ENCODE measurements at places on chromosomes 11 and 22. TPM values are rescaled to one million over a fixed set of nuclear protein-coding genes. Genes with fewer than 3 reads are reported as not detected.

DNA sequence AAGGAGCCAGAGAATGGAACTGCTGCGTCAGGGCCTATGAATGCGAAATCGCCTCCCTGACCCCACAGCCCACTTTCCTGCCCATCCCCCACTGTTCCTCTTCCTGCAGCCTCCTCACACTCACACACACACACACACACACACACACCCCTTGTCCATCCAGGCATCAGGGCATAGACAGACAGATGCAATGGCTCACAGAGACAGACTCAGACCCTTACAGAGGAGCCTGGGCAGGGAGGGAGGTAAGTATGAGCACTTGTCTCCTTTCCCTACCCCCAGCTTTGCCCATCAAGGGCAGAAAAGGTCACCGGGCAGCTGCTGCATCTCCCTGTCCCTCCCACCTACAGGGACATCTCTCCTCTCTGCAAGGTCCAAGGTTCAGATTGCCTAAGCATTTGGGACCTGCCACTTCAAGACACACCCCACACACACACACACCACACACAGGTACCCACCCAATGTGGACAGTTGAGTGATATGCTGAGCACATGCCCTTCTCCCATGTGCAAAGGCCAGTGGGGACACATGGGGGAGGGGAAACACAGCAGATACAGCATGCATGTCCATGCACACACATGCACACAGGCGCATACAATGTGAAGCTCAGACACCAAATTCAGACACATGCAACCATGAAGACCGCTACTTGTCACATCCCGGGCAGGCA, 2.0 kb upstream of the NRXN2 start:
- H3K4me1 ChIP-seq = peaks cover 15% of the 10 kb centered on the region
- peaks cover 21% of the 10 kb centered on the region for H3K36me3 ChIP-seq
- peaks cover 20% of the 10 kb centered on the region for H3K27me3 ChIP-seq
- H3K4me3 ChIP-seq = peak overlapping the region; percentile 20

DNA sequence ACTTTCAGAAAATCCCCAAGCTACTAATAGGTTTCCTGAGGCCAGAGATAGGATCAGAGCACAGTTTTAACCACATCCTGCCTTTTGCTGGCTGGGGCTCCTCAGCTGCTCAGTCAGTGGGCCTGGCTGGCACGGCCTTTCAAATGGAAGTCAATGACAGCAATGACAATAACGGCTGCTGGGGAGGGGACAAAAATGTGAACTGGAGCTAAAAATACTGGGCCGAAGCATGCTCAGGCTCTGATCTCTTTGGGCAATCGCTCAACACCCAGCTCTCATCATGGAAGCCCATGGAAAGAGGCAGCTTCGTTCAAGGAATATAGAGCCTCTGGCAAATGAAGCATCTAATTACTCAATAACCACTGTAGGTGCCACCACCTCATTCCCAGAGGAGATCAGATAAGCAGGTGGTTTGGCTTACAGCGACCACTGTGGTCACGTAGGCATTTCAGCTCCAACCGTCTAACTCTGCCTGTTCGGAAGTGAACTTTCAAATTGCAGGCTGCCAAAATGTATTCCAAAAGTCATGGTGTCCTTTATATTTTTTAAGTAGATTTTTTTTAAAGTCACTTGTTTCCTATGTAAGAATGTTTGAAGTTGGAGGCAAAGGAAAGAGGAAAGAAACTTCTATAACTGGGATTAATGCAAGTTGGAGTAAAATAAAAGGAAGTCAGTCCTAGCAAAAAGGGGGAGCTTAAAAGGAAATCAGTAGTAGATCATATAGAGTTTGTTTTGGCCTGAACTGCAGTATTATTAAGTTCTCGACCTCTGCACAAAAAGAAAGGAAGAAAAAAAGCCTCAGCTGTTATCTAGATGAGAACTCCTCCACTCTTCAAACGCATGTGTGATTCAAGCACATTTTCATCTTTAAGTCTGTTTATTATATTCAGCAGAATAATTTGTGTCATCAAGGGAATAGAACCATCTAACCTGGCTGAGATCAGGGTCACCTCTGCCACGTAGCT, 14.1 kb downstream of the WT1 start:
- peak; percentile 55 for DNase-seq
- no peak overlapping the region for H3K4me3 ChIP-seq
- H3K36me3 ChIP-seq = no peaks in the 10 kb centered on the region
- H3K27me3 ChIP-seq = peaks cover 57% of the 10 kb centered on the region
- peaks cover 17% of the 10 kb centered on the region for H3K4me1 ChIP-seq

DNA sequence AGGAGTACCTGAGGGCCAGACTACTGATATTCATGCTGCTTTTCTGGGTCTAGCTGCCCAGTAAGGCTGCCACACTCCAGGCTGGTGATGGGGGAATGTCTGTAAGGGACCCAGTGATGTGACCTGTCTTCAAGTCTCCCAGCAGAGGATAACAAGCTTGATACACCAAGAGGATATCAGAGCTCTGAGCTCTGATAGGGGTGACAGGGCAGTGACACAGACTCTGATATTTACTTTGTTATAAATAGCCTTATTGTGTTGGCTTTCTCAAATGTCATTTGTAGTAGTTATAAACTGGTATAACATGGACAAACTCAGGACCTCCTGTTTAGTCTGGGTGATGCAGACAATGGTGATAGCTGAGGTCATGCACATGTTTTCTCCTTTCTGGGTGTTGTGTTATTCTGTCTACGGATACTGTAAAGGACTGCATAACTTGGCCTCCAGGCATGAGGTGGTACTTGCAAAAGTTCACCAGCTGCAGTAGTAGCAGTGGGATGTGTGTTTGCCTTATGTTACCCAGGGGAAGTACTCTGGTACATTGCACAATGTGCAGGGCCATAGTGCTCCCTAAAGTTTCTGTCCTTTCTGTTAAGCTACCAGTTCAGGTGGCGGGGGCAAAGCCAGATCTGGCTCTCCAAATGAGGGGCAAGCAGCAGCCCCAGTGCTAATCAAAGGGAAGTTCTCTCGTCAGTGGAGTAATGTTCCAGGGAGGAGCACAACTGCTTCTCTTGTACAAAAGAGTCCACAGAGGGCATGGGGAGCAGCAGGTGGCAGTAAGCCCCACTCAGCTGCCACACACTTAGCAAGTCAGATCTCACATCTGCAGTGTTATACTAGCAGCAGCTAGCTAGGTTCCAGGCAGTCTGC, 812.2 kb downstream of the JRKL start:
- H3K4me1 ChIP-seq = no peaks in the 10 kb centered on the region
- H3K4me3 ChIP-seq = no peak overlapping the region
- H3K27ac ChIP-seq = no peak overlapping the region

GRCh38 chr11:33021937-33022336, 6.3 kb downstream of the DEPDC7 start:
- H3K36me3 ChIP-seq = no peaks in the 10 kb centered on the region
- peaks cover 4% of the 10 kb centered on the region for H3K4me1 ChIP-seq
- no peak for DNase-seq

DNA sequence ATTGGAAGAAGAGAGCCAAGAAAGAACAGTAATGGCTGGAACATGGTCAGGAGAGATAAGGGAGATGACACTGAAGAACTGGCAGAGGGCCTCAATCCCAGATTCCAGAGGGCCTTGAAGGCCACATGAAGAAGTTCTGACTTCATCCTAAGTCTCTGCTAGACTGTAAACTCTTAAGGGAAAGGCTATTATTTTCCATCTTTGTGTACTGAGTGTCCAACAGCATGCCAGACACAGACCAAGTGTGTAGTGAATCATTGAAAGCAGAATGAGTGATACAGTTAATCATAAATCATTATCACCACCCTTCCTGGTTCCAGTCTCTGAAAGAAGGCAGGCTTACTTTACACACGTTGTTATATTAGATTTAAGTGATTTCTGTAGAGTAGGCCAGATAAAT, 185.3 kb upstream of the C11orf87 start:
- no peak overlapping the region for H3K4me3 ChIP-seq
- H3K36me3 ChIP-seq = no peaks in the 10 kb centered on the region
- no peak overlapping the region for H3K27ac ChIP-seq
- no peaks in the 10 kb centered on the region for H3K4me1 ChIP-seq

DNA sequence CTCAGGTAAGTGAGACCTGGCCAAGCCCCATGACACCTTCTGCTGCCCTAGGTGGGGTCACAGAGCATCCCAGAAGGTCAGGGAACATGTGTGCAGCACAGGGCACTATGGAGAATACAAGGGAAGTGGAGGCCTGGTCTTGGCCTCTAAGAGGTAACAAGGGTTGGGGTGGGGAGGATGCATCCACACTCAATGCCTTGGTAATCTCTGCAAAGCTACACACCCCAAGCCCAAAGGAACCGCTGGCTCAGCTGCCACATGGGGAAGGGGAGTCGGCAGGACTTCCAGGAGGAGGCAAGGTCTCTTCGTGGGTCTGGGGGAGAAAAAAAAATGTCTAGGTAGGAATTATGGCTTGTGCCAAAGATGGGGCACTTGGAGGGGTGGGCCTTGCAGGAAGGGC, 17.3 kb downstream of the CD5 start:
- no peaks in the 10 kb centered on the region for H3K27me3 ChIP-seq
- H3K36me3 ChIP-seq = peaks cover 90% of the 10 kb centered on the region
- H3K4me1 ChIP-seq = peaks cover 76% of the 10 kb centered on the region

GRCh38 chr22:26648011-26648497, 9.3 kb upstream of the MIAT start:
- peak; percentile 60 for DNase-seq
- H3K27me3 ChIP-seq = peaks cover 9% of the 10 kb centered on the region
- no peaks in the 10 kb centered on the region for H3K36me3 ChIP-seq
- H3K4me1 ChIP-seq = peaks cover 76% of the 10 kb centered on the region

- H3K27ac ChIP-seq = no peak overlapping the region
- no peak for DNase-seq
- H3K36me3 ChIP-seq = no peaks in the 10 kb centered on the region
- no peaks in the 10 kb centered on the region for H3K4me1 ChIP-seq
- no peak overlapping the region for H3K4me3 ChIP-seq
Observed at GRCh38 chr11:19329970-19330369, 89.2 kb upstream of the E2F8 start.

DNA sequence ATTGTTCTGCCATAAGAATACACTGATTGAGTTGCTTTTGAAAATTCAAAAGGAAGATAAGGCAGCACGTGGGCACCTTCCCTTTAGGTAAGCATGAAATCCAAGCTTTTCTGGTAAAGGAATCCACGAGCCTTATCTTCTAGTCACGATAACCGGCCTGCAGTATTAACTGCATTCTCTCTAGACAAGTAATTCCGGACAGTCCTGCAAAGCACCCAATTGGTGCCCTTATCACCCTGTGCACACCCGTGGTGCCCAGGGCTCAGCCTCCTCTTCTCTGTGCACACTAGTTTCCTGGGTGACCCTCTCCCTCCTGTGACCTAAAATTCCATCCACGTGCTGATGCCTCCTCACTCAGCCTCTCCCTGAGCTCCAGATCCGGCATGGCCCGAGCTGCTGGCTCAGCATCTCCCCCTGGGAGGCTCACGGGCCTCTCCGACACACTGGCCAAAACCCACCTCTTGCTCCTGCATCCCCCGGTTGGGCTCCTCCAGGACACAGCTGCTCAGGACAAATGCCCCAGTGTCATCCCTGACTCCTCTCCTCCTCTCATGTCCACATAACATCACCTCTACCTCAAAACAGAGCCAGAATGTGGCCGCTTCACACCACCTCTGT, 63.7 kb downstream of the PACSIN2 start:
- no peak for DNase-seq
- H3K27me3 ChIP-seq = no peaks in the 10 kb centered on the region
- H3K27ac ChIP-seq = no peak overlapping the region
- no peak overlapping the region for H3K4me3 ChIP-seq

DNA sequence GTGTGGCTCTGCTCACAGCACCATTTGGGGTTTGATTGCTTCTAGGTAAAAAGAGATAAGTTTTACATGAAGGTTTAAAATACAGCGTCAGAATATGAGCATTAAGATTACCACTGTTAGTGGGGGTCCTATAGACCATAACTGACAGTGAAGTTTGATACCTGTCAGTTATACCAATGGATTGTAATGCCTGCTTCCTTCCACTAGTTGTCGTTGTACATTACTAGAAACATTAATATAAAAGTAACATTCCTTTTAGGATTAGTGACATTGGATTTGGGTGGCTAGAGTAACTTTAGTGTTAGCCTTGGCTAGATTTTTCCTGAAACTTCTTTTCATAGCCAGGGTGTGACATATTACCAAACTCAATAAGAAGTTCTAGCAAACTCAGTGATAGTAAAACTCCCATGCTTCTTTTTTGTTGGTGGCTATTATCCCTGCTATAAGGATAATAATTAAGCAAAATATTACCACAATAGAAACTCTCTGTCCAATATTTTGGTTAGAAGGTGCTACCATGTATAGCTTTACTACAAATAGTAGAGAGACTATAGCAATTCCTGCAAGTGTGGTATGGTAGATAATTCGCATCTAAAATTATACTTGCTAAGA, 57.1 kb downstream of the FAM181B start:
- DNase-seq = no peak
- no peak overlapping the region for H3K27ac ChIP-seq
- peaks cover 5% of the 10 kb centered on the region for H3K27me3 ChIP-seq
- no peaks in the 10 kb centered on the region for H3K36me3 ChIP-seq
- no peak overlapping the region for H3K4me3 ChIP-seq
- H3K4me1 ChIP-seq = no peaks in the 10 kb centered on the region

GRCh38 chr11:62702246-62702645, 5.0 kb downstream of the BSCL2 start:
- no peak overlapping the region for H3K4me3 ChIP-seq
- H3K36me3 ChIP-seq = peaks cover 25% of the 10 kb centered on the region

GRCh38 chr22:39184586-39185577, 32.4 kb upstream of the CBX7 start:
- peaks cover 3% of the 10 kb centered on the region for H3K27me3 ChIP-seq
- H3K4me1 ChIP-seq = no peaks in the 10 kb centered on the region
- no peaks in the 10 kb centered on the region for H3K36me3 ChIP-seq
- DNase-seq = no peak
- H3K4me3 ChIP-seq = no peak overlapping the region

DNA sequence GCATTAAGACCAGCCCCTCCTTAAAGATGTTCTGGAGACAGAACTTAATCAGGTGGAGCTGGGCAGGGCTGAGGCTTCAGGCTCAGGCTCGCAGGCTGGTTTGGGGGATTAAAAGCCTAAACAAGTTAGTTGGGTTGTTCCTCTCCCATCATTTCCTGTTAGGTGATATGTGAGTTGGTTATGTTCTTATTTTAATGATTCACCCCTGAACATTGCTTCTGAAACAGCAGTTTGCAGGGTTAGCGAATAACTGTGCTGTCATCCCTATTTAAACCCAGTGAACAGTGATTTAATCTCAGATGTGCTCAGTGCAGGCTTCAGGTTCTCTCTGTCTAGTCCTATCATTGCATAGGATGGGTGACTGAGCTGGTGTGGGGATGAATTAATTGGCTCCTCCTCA, 47.4 kb upstream of the BIRC3 start:
- H3K27me3 ChIP-seq = peaks cover 32% of the 10 kb centered on the region
- no peak for DNase-seq
- H3K4me3 ChIP-seq = no peak overlapping the region
- peaks cover 31% of the 10 kb centered on the region for H3K4me1 ChIP-seq
- no peaks in the 10 kb centered on the region for H3K36me3 ChIP-seq

Gene KCNJ1
- total RNA-seq = not detected

Gene MISFA
- total RNA-seq = 1.9 TPM

Gene B4GALNT4
- total RNA-seq = 1.6 TPM

Gene GLYATL2
- total RNA-seq = not detected

Gene GLYAT
- not detected for total RNA-seq

Gene DTX4
- total RNA-seq = 0.62 TPM

Gene TBX10
- not detected for total RNA-seq

Gene C11orf87
- total RNA-seq = not detected

Gene GRAMD1B
- 35.3 TPM for total RNA-seq

Gene TTC28
- 1.2 TPM for total RNA-seq

Gene PAK1
- total RNA-seq = 56.0 TPM

All from activated CD4-positive, alpha-beta T cell treated with anti-CD3 and anti-CD28 coated beads, Interleukin-2, amount 10 ng/mL, durations not matched to agents 7 days and 5 days (primary cell).